ENCODE measurements at places on chromosomes 2 and 18.

GRCh38 chr2:137952586-137953129 lies 11.6 kb upstream of the HNMT start:
- DNase-seq: peak; percentile 7

DNA sequence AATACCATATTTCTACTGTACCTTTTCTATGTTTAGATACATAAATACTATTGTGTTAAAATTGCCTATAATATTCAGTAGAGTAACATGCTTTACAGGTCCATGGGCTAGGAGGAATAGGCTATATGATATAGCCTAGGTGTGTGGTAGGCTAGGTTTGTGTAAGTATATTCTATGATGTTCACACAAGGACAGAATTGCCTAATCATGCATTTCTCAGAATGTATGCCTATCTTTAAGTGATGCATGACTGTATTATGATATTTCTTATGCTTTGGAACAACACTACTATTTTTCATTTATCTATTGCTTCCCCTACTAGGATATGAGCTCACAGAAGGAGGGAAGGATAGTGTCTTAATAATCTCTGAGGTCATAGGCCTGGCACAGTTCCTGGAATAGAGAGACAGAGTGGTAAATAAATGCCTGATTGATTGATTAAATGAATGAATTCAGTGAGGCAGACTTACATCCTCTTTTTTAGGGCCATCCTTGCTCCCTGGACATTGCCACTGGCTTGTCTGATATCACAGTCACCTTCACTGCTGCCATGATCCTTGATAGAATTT lies 121.0 kb downstream of the MYO3B start:
- DNase-seq: no peak

- DNase-seq: no peak
These were observed 185.3 kb upstream of the POU3F3 start for GRCh38 chr2:104668631-104669030.

DNA sequence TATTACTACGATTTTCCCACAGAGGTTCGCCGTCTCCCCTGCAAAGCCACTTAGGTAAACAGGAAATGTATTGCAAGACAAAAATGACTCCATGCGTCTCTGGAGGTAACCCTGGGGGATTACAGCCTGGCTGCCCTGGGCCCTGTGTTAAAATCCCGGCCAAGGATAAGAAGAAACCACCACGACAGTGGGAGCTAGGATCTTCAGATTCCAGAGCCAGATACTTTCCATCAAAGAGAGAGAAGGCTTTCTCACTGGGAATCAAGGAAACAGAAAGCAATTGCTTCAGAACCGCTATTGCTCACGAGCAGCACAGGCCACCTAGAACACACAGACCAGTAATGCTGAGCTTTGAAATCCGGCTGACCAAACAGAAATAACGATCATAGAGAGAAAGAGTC lies 97.9 kb upstream of the ZNF516 start:
- DNase-seq: peak; percentile 36

GRCh38 chr2:53600815-53601214 lies 166.8 kb upstream of the CHAC2 start:
- no peak for DNase-seq

DNA sequence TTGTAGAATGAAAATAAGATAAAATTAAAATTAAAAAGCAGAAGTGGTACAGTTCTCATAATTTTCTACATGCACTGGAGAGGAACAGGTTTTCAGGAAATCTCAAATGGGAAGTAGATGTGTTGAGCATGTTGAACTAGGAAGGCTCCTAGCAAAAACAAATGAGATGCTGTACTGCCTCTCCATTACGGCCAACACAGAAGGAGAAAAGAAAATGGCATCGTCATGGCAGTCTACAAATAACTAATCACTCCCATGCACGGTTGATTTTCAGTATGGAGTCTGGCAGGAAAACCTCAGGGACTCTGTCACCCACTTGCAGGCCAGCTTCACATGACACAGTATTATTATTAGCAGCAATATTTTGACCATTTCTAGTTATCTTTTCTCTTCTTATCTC lies 278.7 kb downstream of the NRXN1 start:
- no peak for DNase-seq

GRCh38 chr18:1965016-1965415 lies 606.3 kb downstream of the METTL4 start:
- no peak for DNase-seq

DNA sequence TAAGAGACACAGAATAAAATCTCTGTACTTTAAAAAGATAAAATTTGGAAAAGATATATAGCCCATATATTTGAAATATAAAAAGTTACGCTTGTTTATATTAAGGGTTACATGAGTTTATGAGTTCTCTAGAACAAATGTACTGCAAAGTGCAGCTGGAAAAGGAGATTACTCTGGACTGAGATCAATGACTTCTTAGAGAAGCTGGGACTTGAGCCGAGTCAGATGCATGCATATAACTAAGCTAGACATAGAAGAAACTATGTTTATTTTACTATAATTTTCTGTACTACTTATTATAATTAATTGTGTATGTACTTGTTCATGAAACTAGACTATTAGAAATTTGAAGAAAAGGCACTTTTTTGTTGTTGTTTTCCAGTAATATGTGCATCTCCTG lies 170.3 kb upstream of the NXPH2 start:
- no peak for DNase-seq

GRCh38 chr18:56351911-56352500 lies 286.4 kb downstream of the TXNL1 start:
- no peak for DNase-seq

GRCh38 chr18:6917072-6917471 lies 187.6 kb downstream of the ARHGAP28 start:
- DNase-seq: no peak

GRCh38 chr18:74171910-74172606 lies 23.7 kb downstream of the TIMM21 start:
- peak; percentile 12 for DNase-seq

DNA sequence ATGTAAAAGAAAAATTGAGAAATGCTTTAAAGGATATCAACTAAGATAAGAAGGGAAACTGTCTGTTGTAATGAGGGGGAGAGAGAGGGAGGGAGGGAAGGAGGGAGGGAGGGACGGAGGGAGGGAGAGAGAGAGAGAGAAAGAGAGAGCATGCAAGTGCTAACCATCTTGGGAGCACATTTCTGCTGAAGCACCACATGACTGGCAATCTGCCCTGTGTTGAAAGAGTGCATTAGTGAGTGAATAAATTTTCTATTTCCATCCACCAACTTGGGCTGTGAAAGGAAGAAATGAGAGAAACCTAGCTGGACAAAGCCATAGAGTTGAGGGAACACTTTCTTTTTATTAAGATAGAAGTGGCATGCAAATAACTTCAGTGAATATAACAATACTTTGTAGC lies 110.7 kb downstream of the TMX3 start:
- no peak for DNase-seq

DNA sequence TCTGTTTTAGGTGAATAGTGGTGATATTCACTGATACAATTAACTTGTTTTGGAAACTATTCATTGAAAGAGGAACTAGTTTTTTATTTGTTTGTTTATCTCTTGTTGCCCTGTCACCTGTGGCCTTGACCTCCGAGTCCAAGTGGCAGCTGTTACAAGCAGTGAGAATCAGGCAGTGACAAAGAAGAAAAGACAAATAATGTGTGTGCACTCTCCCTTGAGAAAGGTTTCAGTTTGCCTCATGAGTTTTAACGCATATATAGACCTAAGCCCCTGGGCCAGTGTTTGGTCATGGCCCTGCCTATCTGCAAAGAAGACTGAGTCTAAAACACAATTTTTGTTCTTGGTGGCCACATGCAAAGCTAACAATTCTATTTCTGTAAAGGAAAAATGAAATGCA lies 15.3 kb downstream of the KYNU start:
- no peak for DNase-seq

GRCh38 chr2:113230531-113230930 lies 48.2 kb downstream of the PAX8 start:
- DNase-seq: peak; percentile 55

GRCh38 chr2:150209746-150210145 lies 277.7 kb downstream of the RND3 start:
- no peak for DNase-seq

DNA sequence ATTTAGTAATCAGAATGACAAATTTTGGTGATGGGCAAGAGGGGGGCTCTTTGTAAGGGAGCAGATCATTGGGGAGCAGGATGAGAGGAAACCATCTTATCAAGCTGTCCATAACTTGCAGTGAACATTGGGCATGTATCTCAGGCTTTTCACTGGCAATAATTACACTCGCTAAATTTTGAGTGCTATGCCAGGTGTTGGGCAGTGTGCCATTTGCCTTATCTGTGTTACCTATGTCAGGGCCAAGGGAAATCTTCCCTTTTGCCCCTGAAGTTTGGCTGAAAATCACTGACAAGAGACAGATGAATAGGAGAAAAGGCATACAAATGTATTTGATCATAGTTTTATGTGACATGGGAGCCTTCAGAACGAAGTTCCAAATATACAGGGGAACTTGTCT lies 39.0 kb downstream of the NOSTRIN start:
- no peak for DNase-seq

DNA sequence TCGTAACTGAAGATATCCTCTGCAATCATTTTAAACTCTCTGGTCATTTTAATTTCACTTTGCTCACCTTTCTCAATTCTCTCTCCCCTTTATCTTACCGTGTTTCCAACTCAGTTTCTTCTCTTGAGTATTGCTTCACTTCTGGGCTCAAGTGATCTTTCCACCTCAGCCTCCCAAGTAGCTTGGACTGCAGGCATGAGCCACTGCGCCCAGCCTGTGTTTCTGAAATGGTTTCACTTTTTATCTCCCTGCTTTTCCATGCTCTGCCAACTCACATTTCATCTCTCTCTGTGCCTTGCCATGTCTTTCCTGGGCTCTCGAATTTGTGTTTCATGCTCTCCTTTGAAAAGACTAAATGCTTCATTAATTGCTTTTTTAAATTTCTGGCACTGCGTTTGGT lies 30.5 kb upstream of the TMEM131 start:
- DNase-seq: no peak

DNA sequence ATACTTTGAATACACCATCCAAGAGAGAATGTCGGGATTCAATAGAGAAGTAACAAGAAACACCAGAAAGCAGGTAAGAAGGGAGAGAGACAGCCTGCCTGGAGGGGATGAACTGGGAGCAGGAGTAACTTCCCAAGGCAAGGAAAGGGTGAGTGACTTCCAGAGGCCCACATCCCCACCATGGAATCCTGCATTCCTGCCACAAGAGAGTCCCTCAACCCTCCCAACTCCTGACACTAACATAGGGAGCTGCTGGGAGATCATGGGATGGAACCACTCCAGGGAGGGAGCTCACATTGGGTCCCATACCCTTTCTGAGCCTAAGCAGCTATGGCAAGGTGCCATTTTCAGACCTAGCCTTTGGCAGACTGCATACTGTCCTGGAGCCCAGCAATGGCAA lies 5.5 kb upstream of the TMEM163 start:
- no peak for DNase-seq
